ENCODE measurements at places on chromosomes 3 and 15.

- no peak for DNase-seq
Observed at GRCh38 chr3:86180696-86181095, 810.3 kb downstream of the VGLL3 start.

- no peak for DNase-seq
Observed at GRCh38 chr3:151940481-151940880, 67.0 kb downstream of the SUCNR1 start.

DNA sequence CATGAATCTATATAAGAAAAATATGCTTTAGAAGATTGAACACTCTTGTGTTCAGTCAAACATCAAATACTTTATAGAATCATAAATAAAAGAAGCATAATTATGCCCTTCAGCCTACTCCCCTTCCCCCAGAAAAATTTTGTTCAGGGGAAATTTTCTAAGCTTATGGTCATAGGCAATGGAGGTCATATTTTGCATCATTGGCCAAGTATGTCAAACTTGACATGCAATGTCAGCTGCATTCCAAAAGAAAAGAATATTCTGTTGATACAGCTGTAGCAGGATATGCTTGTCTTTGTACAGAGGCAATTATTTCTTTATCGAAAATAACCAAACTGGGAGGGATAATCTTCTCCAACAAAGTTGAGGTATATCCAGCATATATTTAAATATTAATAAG lies 328.2 kb downstream of the ZIC1 start:
- DNase-seq: no peak

DNA sequence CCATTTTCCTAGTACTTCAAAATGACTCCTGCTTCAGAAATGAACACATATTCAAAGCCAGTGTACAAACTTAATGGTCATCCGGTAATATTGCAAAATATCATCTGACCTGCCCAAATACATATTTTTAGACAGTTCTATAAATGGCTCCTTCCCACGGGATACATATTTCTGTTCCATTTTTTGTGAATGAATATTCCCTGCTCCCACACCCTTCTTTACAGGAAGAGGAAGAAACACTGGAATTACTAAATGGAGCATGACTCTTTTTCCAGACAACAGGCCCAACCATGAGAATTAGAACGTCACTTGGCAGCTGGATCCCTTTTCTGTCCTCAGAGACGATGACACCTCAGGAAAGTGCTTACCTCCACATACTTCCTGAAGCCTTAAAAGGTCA lies 38.0 kb upstream of the CBLB start:
- no peak for DNase-seq

DNA sequence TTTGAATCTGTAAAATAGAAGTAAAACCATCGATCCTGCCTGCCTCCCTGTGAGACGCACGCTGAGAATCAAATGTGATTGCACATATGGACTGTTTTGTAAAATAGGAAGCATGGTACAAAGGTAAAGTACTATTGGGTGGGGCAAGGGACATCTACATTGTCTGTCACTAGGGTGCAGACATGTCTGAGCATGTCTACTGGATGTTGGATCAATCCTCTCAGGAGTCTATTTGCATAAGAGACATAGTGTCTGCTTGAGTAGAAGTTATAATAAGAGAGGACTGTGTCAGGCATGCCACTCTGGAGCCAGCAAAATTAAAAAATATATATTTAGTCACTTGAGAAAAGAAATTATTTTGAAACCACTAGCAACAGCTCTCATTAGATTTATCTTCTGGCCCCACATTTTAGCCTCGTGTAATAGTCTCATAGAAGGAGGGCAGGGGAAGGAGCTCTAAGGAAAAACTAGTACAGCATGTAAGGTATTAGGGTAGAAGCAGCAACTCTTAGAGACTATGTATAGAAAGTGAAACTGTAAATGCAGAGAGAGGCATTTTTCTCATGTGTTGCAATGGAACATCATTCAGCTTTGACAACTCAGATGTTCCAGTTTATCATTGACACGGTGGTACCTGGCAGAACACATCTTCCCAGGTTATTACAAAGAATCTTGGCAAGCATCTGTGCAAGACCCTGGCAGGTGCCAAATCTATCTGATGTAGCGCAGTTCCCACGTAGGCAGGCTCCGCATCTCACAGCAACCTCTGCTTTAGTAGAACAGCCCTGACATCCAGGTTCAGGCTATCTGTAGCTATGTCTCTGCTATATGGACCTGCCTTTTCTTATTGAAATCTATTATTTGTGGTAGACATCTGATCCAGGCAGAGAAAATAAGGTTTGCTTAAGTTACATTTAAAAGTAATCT lies 85.2 kb upstream of the CHL1 start:
- DNase-seq: no peak

DNA sequence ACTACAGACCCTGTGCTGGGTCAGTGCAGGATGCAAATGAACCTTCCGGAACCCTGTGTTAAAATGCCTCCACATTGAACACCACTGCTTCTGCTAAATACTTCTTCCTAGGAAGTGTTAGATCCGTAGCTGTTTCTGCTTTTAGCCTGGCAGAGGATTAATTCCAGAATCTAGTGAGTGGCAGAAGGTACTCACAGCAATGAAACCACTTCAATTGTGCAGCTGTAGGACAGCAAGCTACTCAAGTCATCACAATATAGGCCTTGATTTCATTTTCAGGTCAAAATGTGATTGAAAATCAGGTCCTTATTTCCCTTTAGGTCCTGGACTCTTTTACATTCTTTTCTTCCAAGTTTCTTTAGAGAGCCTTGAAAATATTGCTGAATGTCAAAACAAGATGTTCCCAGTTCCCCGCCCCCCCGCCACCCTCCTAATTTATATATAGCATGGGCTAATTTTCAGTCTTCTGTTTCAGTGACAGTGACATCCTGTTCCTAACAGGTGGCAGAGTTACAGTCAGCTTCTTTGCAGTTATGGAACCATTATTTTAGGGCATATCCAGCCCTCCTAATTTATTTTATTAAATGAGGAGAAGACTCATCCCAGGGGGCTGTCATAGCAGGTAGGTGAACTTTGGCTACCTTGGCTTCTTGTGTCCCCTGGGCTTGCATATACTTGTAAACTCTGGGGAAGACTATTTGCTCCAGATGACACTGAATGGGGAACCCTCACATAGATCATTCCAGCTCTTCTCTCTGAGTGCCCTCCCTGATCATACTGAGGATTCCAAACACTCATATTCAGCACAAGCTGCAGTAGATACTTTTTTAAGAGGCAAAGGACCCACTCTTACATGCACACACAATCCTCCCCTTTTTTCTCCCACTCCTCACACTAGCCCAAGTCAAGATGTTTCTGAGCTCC lies 28.0 kb upstream of the ARNT2 start:
- no peak for DNase-seq

DNA sequence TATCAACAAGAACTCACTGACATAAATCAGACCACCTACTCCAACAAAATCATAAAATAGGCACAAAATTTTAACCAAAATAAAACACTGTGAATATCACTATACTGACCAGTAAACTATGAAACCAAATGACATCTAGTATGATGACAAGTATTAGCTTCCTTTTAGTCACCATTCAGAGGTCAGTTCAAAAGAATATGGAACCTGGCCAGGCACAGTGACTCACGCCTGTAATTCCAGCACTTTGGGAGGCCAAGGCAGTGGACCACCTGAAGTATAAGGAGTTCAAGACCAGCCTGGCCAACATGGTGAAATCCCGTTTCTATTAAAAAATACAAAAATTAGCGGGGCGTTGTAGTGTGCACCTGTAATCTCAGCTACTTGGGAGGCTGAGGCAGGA lies 65.8 kb downstream of the SMARCC1 start:
- DNase-seq: no peak
